ENCODE measurements at places on chromosomes 1 and 21.

DNA sequence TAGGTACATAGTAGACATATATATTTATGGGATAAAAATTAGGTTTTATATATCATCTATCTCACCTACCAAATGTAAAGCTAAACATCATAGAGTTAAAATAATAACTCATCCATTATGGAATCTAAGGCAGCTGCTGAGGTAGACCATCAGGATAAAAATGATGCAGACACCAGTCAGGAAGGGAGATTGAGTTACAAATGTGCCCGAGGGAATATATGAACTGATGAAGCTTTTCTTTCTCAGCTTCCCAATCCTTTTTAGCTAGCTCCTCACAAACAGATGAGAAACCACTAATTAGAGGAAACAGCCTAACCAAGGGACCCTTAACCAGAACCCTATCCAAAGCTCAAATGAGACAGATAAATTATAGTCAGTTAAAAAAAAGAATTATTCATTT lies 20.9 kb downstream of the TTLL7 start:
- peak; percentile 24 for DNase-seq

DNA sequence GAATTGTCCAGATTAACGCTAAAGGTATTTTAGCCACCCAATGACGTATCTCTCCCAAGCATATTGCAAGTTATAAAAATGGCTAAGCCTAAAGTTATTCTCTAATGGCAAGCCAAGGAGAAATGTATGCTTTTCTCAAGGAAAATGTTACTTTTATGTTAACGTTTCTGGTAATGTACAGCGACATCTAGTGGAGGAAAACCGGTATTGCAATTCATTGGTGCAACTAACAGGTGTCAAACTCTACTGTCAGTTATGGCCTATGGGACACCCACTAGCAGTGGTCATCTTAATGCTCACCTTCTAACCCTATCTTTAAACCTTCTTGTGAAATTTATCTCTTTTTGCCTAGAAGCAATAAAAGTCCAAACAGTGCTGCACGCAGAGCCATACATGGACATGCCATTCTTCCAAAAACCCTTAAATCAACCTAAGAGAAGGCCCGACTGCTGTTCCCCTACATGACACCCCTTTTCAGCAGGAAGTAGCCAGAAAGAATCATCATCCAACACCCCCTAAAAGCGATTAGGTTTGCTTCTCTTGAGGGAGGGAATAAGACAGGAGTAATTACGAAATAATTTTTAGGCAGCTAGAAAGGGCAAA lies 68.7 kb upstream of the LRIF1 start:
- DNase-seq: peak; percentile 53

DNA sequence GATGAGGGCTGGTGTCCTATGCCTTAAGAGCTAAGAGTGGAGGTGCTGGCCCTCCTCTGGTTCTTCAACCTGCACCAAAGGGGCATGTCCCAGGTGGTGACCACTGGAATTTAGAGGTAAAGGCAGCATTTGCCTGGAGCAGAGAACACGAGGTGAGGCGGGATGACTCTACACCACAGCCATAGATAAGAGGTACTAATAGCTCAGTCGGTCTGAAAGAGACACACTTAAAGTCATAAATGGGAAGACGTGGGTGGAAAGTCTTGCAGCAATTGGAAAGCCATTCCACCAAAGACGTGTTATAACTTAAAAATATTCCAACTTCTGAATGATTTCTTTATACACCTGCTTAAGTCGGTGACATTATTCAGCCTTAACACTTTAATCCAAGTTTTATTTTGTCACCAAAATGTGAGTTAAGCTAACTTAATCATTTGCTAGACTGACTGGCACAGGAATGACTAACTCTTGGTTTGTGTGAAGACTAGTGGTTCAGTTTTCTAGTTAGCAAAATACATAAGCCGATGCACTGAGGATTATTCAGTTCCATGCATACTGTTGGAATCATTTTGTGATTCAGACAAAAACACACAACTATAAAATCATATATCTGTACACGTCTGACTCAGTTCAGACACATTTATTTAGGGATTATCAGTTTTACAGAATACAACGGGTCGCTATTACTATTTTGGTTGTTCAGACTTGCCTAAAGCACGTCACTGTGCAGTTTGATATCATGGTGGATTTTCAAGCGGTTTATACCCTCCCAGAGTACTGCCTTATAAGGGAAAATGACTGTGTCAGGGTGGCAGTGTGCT lies 4.6 kb upstream of the ETS2 start:
- DNase-seq: no peak

DNA sequence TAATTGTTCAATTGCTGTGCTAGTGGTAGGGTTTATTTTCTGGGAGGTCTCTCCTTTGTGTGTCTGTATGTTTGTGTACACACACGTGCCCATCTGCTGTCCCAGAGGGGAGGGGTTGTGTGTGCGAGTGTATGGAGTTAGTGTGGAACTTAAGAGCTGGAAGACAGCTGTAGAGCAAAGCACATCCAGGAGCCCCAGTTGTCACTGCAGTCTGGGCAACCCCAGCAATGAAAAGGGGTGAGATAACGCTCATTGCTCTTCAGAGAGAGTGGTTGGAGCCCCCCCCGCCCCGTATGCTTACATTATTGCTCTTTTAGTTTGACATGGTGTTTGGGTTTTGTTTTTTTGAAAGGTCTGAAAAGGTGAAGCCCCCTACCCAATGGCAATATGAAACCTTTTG lies 36.9 kb downstream of the NCF2 start:
- no peak for DNase-seq

- DNase-seq: no peak
Observed at GRCh38 chr1:195686764-195687163, 921.5 kb downstream of the KCNT2 start.

- no peak for DNase-seq
Observed at GRCh38 chr1:203063287-203063686, 22.5 kb downstream of the MYOG start.

DNA sequence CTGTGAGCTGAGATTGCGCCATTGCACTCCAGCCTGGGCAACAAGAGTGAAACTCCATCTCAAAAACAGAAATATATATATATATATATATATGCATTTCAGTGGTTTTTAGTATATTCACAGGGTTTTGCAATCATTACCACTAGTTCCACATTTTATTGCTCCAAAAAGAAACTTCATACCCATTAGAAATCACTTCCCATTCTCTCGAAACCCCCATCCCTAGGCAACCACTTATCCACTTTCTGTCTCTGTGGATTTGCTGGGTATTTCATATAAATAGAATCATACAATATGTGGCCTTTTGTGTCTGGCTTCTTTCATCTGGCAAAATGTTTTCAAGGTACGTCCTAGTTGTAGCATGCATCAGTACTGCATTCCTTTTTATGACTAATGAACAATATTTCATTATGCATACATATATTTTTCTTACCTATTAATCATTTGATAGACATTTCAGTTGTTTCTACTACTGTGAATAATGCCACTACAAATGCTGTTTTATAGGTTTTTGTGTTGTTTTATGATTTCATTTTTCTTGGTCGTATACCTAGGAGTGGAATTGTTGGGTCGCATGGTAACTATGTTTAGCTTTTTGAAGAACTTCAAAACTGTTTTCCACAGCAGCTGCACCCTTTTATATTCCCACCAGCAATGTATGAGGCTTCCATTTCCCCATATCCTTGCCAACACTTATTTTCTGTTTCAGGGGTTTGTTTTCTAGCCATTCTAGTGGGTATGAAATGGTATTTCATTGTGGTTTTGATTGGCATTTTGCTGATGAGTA lies 95.9 kb downstream of the PHTF1 start:
- DNase-seq: no peak

DNA sequence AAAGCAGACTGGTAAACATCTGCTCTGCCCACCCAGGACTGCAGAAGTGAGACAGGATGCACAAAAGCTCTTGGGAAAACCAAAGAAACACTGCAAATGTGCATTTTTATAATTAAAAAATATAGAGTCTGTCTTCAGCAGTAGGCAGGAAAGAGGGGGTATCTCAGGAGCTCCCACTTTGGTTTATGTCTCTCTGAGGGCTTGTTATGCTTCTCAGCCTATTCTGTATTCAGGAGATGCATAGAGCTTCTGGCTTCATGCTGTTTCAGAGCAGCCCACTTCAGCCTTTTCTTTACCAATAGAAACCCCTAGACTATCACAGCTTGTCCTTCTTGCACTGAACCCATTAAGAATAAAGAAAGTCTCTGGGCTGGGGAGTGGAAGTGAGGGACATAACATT lies 148.0 kb downstream of the ROR1 start:
- no peak for DNase-seq

- peak; percentile 54 for DNase-seq
Observed at GRCh38 chr1:207298636-207299398, 22.7 kb upstream of the CD55 start.

- DNase-seq: peak; percentile 46
Observed at GRCh38 chr21:41977034-41977950, 23.5 kb upstream of the C2CD2 start.

DNA sequence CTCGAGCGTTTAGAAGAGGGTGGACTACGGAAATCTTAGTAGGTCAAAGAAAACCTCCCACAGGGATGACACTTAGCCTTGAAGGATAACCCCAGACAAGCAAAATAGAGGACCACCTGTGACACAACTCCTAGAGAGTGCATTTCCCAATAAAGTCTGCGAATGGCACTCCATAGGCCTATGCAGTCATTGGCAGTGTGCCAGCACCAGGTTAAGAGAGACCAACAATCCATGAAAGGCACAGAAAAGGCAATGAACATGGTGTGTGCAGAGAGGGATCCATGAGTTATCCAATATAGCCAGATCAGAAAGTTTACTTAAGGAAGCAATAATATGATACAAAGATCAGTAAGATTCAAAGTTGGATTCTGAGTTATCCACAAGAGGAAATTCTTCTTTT lies 45.2 kb upstream of the FMO2 start:
- peak; percentile 43 for DNase-seq

GRCh38 chr1:151944126-151944856 lies 35.0 kb upstream of the THEM4 start:
- DNase-seq: no peak

DNA sequence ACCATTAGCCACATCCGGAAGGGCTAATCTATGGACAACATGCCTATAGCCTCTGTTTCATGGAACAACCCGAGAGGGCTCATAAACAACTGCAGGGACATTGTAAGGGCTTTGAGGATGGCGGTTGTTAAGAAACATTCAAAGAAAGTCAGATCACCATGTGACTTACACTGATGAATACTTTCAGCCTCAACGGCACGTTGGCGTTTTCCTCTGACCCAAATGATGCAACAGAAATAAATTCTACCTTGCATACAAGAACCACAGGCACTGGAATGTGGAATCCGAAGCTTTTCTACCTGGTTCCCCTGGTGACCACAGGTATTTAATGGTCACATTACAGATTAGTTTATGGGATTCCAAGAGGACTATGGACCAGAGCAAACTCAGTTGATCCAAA lies 107.0 kb downstream of the CLIC6 start:
- no peak for DNase-seq

- DNase-seq: no peak
Observed at GRCh38 chr1:61392409-61393242, 310.3 kb downstream of the NFIA start.

- peak; percentile 37 for DNase-seq
Observed at GRCh38 chr1:97006044-97006661, 284.6 kb downstream of the PTBP2 start.

GRCh38 chr1:90359994-90360393 lies 357.1 kb downstream of the BARHL2 start:
- no peak for DNase-seq

DNA sequence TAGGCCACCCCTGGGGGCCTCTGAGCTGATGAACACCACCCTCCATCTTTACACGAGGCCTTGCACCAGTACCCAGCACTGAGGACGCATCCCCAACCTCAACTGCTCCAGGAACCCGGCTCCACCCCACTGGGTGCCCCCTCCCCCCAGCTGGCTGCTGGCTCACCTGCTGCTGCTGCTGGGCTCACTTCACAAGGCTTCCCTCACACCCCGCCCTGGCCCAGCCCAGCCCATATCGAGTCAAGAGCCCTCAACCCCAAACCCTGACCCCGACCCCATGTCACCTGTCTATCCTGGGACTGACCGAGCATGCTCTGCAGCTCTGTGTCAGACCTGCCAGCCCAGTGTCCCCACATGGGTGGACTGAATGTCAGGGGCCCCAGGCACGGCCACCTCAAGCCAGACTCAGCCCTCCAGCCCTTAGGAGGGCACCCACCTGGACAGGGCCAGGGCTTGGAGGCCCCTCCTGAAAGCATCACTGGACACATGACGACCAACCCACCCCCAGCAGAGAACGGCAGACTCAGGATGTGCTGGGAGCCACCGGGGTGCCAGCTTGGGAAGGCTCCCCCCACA lies 21.4 kb downstream of the WNT9A start:
- DNase-seq: no peak
